Astrocyte of the spinal cord (primary cell): ENCODE measurements at places on chromosomes 7 and 10.
A peak's percentile ranks its signal among the peaks of the same experiment; 100 is the strongest.

DNA sequence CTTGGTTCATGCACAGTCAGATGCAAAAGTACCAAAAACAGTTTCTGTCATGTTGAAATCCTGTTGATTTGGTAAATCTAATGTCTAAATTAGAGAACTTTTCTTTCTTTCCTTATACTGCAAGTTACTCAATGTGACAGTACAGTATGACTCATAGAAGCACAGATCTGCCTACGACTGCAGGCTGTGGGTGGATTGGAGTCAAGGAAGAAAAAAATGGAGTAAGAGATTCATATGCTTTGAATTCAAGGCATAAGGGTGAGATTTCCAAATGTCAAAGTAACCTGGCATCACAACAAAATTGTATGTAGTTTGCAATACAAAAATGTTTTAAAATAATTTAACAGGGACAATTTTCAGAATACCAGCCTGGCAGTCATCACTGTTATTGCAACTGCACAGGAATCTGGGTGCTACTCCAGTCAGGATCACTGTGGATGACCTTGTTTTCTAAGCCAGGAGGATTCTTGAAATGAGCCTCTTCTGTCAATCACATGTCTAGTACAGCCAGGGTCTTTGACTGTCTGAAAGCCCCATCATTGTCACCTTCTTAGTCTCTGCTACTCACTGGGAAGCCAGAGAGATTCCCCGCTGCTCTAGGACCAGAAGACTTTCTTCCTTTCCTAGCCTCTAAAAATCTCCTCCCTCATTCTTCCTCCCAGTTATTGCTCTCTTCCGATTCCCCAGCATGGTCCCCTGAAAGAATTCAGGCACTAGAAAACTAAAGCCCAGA is 83.6 kb downstream of the CD36 start:
- DNase-seq: peak; percentile 90

DNA sequence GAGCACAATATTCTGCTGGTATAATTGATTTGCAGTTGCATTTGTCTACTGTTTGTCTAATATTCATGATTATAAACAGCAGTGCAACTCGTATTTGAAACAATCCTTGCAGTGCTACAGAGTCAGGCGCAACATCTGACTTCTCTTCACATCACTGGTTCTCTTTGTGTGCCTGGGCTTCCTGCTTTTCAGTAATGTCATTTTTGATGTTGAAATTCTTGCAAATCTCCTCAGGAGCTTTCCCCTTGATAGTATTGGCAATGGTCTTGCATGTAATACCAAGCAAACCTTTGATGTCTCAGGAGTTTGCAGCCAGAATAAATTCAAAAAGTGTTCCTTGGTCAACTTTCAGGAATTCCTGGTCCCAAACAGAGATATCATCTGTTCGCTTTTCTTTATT is 20.2 kb downstream of the HPS6 start:
- DNase-seq: no peak

- no peak for DNase-seq
These were observed 222.1 kb downstream of the ARL4A start for GRCh38 chr7:12909483-12909882.

DNA sequence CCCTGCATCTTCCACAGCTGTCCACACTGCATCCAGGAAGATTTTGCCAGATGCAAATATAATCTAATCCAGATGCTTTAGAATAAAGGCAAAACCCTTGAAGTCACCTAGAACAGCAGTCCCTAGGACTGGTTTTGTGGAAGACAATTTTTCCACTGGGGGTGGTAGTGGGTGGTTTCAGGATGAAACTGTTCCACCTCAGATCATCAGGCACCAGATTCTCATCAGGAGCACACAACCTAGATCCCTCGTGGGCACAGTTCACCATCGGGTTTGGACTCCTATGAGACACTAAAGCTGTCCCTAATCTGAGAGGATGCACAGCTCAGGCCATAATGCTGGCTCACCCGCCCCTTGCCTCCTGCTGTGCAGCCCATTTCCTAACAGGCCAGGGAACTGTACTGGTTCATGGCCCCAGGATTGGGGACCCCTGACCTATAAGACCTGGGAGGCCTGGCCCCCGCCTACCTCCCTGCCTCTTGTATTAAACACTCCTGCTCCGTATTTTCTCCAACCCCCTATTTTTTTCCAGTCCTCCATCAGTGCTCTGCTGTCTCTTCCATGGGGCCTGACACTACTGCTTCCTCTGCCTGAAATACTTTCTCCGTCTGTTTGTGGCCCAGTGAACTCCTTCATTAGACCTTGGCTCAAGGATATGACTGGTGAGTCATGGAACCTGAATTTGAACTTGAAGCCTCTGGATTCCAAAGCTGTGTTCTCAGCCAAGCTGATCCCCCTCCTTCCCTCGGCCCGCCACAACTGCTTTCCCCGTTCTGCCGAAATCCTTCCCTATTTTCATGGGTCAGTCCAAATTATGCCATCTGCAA is 79.9 kb upstream of the RHEB start:
- DNase-seq: peak; percentile 92

GRCh38 chr10:78944723-78945312 is 123.9 kb upstream of the ZMIZ1 start:
- peak; percentile 98 for DNase-seq

DNA sequence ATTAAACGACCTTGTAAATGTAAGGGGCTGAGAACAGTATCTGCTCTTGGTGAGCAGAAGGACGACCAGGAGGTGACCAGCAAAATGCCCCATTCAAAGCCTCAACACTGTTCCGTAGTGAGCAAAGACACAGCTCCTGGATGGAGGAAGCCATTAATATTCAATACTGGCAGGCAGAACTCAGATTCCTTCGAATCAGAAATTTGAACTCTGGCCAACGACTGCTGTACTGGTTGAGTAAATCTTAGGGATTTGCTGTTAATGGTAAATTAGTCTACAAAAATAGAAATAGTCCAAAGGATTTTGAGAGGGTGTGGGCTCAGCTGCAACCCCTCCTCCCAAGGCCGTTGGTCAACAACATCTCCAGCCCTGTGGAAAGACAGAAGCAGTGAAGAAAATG is 130.5 kb upstream of the PFKP start:
- no peak for DNase-seq

GRCh38 chr10:3239066-3239919 is 66.7 kb upstream of the PITRM1 start:
- DNase-seq: peak; percentile 72

DNA sequence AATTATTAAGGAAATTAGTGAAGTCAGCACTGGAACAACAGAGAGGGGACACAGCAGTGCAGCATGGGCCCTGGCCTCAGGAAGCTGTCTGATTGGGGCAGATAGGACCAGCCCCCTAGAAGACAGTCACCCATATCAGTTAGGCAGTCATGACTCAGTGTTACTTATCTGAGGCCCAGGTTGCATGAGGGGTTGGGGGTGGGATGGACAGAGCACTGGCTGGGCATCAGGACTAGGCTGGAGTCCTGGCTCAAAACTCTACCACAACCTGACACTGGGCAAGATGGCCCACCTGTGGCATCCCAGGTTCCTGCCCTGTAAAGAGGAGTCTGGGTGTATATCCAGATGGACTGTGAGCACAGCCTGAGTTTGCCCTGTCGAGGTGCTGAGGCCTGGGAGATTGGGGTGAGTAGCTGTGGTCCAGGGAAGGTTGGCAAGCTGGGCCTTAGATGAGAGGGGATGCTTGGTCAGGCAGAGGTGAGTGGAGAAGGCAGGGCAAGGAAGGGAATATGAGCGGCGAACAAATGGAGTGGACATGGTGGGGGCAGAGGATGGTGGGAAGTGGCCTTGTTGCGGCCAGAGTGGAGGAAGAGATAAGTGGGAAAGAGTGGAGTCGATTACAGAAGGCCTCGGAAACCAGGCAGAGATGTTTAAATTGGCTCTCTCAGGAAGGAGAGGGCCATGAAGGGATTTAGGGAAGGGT is 37.5 kb downstream of the HK1 start:
- DNase-seq: no peak

DNA sequence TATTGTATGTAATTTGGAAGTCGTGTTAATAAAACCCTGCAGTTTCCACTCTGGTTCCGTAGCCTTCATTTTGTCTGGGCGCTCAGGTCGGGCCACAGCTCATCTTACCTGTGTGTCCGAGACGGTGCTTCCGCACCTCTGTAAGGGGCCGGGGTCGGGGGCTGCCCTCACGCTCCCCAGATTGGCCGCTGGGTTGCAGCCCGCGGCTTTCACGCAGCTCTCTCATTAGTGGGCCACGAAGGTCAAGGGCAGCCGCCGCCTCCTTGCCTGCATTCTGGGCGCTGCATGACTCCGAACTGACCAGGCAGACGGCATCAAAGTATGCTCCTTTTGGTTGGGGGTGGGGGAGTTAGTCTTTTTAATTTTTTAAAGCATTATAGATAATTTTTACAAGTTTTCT is 30.8 kb downstream of the SHH start:
- DNase-seq: no peak

GRCh38 chr7:3028758-3029093 is 14.9 kb downstream of the CARD11 start:
- no peak for DNase-seq

DNA sequence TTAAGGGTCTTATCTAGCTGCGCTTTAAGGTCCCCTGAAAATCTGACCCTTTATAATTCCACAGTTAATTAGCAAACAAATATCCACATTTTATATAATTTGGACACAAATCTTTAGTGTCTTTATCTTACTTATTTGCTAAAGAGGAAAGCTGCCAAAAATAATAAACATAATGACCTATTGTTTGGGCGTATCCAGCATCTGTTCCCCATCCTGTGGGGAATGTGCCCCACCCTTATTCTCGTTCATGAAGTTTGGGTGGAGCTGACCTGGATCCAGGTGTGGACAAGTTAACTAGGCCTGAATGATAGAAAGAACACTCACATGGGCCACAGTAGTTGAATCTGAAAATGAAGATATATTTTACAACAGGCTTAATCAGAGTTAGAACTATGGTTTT is 218.3 kb downstream of the CRPPA start:
- no peak for DNase-seq

DNA sequence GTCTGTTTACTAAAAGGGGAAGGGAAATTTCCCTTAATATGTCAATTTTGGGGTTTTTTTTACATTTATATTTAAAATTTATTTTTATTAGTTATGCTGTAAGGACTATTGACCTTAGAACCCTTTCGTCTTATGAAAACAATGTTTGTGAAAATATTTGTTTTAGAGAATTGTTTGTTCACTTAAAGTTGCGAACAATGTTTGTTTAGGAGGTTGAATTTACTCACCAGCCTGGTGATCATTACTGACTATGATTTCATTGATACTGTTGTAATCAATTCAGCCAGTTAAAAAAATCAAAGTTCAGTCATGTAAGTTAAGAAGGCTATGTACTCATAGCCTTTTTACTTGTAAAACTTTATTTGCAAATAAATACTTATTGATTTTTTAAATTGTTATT is 27.4 kb upstream of the TSPAN13 start:
- DNase-seq: no peak

- no peak for DNase-seq
These were observed 72.9 kb downstream of the SP8 start for GRCh38 chr7:20713792-20714191.

DNA sequence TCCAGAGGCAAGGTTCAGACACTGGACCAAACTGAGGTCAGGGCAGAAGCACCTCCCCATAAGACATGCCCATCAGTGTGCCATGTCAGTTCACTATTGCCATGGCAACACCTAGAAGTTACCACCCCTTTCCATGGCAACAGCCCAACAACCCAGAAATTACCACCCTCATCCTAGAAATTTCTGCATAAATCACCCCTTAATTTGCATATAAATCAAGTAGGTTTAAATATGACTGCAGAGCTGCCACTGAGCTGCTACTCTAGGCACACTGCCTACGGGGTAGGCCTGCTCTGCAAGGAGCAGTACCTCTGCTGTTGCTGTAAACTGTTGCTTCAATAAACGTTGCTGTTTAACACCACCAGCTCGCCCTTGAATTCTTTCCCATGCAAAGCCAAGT is 12.7 kb downstream of the STEAP2 start:
- DNase-seq: no peak

- no peak for DNase-seq
These were observed 474.6 kb downstream of the GRM8 start for GRCh38 chr7:126778101-126778500.

GRCh38 chr7:92843034-92843760 is 6.8 kb upstream of the CDK6 start:
- peak; percentile 50 for DNase-seq

GRCh38 chr10:17781856-17782255 is 27.3 kb upstream of the MRC1 start:
- DNase-seq: no peak

- no peak for DNase-seq
These were observed 61.7 kb upstream of the PCBD1 start for GRCh38 chr10:70950037-70950436.

DNA sequence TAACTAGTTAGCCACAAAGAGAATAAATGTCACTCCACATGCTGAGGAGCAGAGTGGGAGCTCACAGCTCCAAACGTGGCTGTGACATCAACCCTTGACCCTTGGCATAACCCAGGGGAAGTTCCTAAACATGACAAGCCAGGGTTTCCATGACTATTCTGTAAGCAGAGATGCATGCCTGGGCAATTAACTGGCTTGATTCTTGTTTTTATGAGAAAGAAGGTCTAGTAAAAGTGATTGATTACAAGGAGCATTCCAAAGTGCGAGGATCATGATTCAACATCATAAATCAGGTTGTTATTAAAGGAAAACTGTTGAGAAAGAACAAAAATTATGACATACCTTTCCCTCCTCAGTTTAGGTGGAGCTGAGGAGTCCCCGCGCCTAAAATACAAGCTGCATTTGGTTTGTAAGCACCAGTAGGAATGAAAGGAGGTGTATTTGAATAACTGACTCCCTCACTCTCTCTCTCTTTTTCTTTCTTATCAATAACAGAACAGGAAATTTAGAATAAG is 108.4 kb downstream of the SFMBT2 start:
- DNase-seq: peak; percentile 12

DNA sequence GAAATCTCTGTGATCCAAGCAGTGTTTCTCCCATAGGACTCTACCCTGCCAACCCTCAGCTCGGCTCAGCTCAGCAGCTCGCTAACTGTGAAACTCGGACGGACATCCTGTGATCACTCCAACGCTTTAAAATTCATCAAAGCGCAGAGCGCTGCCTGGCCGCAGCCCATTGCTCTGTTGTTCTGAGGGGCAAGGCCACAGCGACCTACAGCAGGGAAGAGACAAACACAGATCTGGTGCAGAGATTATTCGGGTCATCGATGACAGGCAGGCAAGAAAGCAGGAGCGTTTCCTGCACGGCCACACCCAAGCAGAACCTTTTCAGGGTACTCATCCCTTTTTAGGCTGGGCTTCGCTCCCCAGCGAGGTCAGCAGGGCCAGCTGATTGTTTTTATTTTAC is 72.1 kb downstream of the INSIG1 start:
- DNase-seq: no peak

DNA sequence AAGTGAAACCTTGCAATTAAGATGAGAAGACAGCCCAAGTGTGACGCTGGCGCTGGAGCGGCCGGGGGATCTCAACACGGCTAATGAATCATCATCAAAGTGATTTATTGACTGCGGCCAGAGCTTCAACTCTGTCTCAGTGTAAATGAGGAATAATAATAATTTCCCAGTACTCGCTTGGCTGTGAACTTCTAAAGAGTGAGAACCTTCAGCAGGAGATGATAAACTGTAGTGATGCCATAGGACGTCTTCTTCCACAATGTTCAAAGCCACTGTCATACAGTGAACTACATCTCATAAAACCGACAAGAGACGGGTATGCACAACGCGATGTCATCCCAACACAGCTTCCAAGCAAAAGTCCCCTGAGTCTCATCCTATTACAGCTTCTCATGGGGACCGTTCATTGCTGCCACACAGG is 123.6 kb upstream of the NOBOX start:
- no peak for DNase-seq

GRCh38 chr7:101804088-101804963 is 13.1 kb upstream of the CUX1 start:
- no peak for DNase-seq

- DNase-seq: no peak
These were observed 38.9 kb upstream of the SP8 start for GRCh38 chr7:20825555-20825954.

GRCh38 chr7:23358152-23358674 is 59.1 kb downstream of the MALSU1 start:
- DNase-seq: no peak
